ENCODE measurements at places on chromosomes 2 and 18.

DNA sequence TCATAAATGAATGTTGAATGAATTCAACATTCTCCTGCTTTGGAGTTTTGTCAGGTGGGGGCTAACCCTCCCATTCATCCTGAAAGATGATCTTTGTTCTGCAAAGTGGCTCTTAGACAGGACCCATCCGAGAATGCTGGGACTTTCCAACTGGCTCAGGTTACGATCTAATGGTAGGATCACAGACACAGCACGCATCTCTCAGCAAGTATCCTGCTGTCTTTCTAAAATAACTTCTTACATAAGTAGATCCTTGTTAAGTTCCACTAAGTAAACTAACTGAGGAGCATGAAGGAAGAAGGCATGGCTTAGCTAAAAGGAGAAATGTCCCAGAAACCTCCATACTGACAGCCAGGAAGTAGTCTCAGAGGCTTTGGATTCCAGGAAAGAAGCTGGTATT is 23.7 kb downstream of the CYP27A1 start:
- DNase-seq, result no peak

- no peak for DNase-seq
Observed at GRCh38 chr2:231573698-231574421, 18.8 kb upstream of the TEX44 start.

DNA sequence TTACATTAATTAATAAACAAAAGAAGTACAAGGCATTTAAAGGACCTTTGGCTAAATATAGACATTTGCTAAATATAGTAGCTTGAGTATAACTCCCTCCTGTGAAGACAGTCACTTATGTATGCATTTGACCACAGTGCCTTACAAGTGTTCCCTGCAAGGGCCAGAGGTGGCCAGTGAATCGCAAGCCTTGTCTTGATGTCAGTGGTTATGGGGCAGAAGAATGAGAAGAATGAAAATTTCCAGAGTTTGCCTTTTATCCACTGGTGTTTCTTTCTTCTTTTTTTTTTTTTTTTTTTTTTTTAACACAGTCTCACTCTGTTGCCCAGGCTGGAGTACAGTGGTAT is 1.8 kb downstream of the LRRFIP1 start:
- no peak for DNase-seq

DNA sequence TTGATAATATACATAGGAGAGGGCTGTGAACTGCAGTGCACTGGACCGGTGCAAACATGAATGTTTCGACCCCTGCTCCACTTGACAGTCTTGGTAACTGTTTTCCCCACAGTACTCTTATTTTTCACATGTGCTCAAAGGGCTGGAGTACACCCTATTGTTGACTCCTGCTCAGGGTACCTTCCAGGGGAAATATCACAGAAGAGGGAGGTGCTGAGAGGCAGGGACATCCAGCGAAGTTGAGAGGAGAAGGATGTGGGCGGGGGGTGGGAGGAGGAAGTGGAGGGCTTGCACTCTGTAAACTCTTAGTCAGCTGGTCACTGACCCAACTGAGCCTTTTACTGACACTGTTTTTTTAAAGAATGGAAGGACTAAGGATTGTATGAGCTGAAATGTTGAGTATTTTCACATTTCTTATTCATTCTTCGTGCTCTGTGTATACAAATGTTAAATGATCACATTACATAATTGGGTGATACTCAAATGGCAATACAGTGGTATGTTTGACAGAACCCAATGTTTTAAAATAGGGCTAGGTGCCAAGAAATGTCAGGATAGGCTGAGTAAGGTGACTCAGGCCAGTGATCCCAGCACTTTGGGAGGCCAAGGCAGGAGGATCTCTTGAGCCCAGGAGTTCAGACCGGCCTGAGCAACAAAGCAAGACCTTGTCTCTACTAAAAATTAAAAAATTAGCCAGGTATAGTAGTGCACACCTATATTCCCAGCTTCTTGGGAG is 10.0 kb downstream of the INPP4A start:
- DNase-seq, result peak; percentile 4

DNA sequence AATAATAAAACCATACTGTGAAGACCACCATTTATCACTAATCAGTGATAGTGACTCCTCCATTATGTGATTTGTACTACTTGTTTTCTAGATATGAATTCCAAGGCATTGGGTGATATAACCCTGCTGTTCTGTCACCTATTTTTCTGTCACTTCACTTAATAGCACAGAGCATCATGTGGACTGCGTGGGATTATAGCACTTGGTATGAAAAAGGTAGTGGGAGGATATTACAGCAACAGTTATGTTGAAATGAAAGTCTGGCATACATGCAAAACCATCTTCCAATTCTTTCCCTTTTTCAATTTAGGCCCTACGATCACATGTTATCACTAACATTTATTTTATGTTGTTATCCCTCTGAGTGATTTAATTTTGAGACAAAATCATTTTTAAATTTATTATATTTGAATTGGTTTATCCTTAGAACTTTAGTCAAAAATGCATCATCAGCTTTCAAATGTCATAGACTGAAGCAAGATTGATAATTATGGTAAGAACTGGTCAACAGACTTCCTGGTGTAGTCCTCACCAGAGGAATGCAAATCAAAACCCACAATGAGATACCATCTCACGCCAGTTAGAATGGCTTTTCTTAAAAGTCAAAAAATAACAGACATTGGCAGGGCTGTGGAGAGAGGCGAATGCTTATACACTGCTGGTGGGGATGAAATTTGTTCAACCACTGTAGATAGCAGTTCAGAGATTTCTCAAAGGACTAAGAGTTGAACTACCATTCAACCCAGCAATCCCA is 242.6 kb downstream of the IKZF2 start:
- no peak for DNase-seq

- DNase-seq, result no peak
Observed at GRCh38 chr2:180202467-180202951, 195.4 kb upstream of the CWC22 start.

DNA sequence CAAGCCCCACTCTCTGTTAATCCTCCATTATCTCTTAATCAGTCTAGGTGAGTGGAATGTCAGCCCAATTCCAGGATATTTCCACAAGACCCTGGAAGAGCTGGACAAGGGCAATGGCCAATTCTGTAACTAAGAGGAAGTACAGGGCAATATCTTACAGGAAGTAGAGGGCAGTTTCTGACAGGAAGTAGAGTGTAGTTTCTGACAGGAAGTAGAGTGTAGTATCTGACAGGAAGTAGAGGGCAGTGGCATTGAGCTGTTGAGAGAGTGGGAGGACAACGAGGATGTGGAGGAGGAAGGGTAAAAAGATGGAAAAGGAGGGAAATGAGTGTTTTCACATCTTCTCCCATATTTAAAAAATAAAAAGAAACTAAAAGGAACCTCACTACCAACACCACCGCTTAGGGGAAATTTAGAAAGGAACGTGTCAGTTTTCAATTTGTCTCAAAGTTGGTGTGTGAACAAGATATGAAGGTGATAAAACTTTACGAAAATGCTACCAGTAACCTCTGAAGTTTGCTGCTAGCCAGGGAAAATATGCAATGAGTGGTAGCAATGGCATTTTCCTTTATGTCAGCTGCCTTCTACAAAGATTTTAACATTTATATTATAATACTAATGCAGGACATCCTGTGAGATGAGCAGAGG is 430.9 kb upstream of the HNRNPA3 start:
- DNase-seq, result no peak

DNA sequence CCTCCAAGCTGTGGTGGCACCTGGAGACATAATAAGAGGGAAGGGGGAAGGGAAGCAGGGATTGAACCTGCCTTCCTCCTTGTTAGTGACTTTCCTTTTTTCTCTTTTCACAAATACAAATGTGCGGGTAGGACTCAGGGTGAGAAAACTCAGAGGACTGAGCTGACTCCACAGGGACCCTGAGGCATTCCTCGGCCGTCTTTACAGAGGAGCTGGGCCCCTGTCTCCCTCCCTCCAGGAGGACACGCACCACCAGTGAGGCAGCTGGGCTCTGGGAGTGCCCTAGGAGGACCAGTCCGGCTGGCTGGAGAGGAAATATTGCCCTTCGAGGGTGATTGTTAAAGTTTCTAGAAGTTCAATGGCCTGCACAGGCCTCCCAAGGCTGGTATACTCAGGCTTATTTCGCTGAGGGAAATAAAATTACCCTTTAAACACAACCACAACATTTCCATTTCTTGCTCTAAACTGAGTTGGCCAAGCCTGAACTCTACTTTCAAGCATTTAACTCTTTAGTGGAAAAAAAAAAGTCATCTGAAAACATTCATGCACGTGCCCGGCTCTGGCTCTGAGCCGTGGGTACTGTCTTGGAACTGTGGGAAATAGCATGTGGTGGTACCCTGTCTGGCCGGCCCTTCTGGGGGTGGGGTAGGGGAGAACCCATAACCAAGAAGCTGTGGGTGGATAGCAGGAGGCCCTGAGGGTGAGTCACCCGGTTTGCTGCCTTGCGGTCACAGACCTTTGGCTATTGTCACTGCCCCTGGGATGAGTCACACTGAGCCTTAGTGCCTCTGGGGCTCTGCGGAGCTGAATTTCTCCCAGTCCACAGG is 116.0 kb downstream of the COPS8 start:
- no peak for DNase-seq

GRCh38 chr2:128309280-128310093 is 9.2 kb downstream of the HS6ST1 start:
- DNase-seq, result no peak

DNA sequence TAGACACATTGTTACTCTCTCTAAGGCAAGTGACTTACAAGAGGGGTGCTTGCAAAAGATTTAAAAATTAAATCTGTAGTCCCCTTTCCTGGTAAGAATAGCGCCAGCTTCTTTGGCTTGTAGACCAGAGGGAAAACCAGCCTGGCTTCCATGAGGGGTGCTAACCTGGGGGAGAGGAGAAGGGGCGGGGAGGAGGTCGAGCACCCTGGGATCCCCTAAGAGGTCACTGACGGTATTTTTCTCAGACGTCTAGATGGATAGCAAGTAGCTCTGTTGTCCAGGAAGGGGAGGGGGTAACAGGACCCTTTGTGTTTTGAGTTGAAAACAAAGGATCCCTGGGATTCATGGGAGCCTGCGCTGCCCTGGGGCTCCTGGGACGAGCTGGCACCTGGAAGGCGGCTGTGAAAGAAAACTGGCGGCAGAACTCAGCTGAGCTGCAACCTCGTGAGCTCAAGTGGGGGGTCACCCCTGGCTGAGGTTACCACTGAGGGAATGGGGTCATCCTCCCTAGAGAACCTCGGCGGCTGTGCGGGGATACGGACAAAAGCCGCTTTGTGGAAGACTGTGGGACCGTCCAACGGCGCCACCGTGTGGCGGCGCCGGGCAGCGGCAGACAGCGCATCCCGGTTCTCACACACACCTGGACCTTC is 37.8 kb upstream of the MRPL19 start:
- peak; percentile 83 for DNase-seq

DNA sequence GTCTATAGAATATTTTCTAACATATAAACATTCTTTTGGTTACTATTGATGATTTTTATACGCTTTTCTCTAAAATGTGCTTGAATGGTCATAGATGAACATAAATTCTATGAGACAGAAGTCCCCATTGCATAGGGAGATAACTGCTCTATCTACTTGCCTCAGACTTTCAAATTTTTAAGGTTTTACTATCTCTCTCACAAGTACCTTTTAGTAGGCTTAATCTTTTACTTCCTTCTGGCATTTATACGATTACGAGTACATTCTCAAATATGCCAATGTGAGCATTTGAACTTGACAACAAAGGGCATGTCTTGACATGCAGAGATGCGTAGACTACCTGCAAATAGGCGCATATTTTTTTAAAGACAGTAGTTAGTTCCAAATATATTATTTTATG is 935.9 kb upstream of the LRATD1 start:
- DNase-seq, result no peak

DNA sequence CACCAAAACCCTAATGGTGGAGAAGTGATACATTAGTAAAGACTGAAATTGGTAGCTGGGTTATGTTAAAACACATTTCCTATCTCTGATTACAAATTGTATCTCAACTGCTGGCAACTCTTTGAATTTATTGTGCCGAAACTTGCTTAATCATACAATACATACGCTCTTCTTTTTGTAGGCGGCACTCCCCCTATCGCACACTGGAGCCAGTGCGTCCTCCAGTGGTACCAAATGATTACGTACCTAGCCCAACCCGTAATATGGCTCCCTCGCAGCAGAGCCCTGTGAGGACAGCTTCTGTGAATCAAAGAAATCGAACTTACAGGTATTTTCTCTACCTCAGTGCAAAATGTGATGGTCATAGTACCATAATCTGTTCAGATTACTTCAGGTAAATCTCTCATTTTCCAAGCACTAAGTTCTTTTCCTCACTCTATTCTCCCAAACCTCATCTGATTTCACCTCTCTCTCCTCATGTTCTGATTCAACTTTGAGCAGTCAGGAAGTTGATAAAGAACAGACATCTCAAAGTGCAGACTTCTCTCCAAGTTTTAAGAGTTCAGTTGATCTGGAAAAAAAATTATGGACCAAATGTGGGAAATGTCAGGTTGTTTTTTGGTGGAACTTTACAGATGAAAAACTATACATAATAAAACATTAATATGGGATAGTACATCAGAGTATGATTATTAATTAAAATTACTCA is 66.5 kb downstream of the ABI2 start:
- peak; percentile 23 for DNase-seq

- DNase-seq, result no peak
Observed at GRCh38 chr2:220198896-220199295, 571.5 kb downstream of the SLC4A3 start.

DNA sequence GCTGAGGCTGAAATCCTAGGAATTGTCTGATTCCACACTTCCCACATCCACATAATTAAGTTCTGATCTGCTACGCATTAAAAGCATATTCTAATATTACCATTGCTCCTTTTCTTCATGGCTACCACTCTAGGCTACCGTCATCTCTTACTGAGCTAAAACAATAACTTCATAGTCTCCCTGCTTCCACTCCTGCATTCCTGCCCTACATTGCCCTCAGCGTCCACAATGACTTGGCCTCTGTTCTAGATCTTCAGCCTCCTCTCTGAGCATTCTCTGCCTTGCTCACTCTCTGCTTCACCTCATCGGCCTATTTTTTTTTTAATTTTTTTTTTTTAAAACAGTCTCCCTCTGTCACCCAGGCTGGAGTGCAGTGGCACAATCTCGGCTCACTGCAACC is 15.8 kb upstream of the TLK1 start:
- DNase-seq, result no peak

All from HEK293T (cell line).